Kidney (tissue), 22 donors: ENCODE measurements at places on chromosomes 4 and X.
A peak's percentile ranks its signal among the peaks of the same experiment; 100 is the strongest.

- DNase-seq = no peak
Observed at GRCh38 chrX:135112096-135112729, 8.1 kb downstream of the ETDB start.

DNA sequence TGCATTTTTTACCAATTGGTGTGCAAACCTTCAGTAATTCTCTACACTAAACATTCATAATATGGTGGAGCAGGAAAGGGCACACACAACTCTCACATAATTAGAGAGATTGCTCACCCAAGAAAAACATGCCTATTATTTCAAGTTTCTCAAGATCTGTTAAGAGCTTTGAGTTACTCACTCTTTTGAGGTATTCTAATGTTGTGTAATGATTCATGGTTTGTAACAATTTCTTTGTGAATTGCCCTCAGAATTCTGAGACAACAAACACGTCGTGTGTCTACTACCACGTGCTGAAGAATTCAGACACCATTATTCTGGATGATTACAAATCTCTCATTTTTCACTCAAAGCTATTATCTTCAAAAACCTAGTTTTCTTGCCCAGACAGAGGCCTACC lies 82.8 kb downstream of the PDGFC start:
- no peak for DNase-seq

GRCh38 chr4:165874791-165875371 lies 1.8 kb downstream of the TLL1 start:
- DNase-seq = peak; percentile 74

GRCh38 chr4:185792384-185793115 lies 19.4 kb downstream of the SORBS2 start:
- peak; percentile 60 for DNase-seq

GRCh38 chr4:153809916-153810810 lies 21.3 kb upstream of the SFRP2 start:
- no peak for DNase-seq

DNA sequence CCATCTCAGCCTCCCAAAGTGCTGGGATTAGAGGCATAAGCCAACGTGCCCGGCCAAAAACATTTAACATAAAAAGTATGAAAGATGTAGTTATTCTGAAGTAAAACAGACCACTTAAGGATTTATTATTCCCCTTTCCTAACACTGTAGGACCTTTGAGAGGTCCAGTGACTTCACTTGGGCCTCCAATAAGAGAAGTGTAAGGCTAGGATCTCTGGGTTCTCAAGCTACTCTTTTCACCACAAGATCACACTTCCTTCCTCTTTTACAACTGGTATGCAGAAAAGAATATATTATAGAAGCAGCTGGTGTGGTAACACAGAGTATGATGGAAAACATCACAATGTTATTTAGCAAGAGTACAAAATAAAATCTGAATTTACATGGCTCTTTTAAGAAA lies 30.2 kb upstream of the CCNG2 start:
- DNase-seq = no peak

DNA sequence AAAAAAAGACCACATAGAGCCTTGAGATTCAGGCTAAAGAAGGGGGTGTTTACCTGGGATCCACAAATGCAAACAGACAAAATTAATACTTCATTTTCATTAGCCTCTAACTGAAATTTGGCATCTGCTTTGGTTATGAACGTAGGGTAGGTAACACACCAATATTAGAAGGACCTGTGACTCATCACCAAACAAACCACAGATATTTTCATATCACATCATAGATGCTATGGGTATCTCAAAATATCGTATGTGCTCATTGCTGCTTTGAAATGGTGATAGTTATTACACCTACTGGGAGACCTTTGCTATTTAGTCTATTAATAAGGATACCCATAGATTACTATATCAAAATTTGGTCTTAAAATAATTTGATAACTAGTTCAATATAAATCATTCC lies 180.6 kb upstream of the MAP3K15 start:
- DNase-seq = no peak

DNA sequence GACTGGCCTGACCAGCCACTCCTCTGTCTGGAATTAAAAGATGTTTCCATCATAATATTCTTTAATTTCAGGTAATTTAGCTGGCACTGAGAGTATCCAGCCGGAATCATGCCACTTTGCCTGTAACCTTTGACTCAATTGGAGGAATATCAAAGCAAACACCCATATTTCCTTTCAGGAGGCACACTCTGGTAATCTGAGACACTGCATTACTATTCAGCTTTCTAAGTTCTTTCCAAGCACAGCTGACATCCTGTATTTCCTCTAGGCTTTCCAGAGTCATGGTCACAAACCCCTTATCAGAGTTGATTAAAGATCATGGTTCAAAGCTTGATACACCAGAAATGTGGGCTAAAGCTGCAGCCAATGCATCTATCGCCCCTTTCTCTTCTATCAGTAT lies 29.3 kb downstream of the INTS12 start:
- no peak for DNase-seq

DNA sequence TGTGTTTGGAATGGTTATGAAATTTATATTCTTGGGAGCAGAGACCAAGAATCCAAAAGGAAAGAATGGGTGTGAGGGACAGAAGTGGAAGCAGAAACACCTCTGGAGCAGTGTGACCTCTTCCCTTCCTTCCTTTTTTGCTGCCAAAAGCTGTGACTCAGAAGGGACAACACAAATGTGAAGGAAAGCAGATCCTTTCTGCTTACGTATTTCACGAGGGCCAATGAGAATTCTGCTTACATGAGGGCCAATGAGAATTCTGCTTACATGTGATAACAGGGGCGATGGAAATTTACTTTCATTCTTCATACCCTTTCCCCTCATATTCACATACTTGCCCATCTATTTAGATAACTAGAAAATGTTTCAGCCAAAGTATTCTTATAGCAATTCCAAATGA lies 404.6 kb downstream of the PRDM5 start:
- DNase-seq = no peak

GRCh38 chrX:65643531-65644052 lies 23.9 kb upstream of the MSN start:
- DNase-seq = no peak

GRCh38 chr4:88255111-88255510 lies 29.2 kb downstream of the PPM1K start:
- no peak for DNase-seq

DNA sequence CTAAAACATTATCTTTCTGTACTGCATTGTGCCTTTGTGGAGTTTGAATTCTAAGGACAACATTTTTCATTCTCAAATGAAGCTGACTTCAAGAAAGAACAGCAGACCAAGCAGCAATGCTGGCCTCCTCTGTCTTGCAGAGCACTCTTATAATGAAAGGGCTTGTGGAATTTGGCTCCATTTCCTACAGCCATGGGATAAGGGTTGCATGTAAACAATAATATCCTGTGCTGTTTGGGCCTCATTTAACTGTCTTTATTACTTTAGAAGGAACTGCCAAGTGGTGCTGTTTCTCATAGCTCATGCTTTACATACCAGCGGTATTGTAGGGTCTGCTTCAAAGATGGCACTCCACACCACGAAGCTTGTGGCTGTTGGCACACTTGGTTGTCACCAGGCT lies 111.4 kb upstream of the EOLA2 start:
- no peak for DNase-seq

- no peak for DNase-seq
Observed at GRCh38 chr4:82886147-82886942, 4.6 kb downstream of the SEC31A start.

- DNase-seq = no peak
Observed at GRCh38 chr4:52410971-52411370, 248.1 kb downstream of the USP46 start.
